ENCODE measurements at places on chromosomes 13 and 19.

DNA sequence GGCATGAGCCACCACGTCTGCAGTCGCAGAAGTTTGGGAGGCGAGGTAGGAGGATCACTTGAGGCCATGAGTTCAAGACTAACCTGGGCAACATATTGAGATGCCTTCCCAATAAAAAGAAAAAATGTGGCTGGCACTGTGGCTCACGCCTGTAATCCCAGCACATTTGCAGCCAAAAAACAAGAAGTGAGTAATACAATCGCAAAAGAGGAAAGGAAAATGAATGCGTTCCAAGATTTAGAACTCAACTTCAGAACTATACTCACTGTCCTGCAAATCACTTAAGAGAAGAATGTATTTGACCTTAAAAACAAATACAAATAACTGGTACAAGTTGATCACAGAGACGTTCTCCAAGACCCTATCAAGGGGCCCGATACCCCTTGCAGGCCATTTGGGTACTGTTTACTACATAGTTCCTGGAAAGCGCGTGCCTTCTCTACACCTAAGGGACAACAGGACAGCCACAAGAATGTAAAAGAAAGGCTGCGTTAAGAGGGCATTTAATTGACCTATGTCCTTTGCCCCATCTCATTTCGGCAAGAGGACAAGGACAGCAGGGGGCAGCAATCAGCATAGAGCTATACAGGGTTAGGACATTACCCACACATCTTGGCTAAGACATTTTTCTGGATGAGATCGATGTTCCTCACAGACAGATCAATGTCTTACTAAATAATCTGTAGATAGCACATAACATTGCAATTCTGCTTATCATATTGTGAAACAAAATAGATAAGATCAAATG, 41.3 kb downstream of the FLT3 start:
- no peak for DNase-seq

DNA sequence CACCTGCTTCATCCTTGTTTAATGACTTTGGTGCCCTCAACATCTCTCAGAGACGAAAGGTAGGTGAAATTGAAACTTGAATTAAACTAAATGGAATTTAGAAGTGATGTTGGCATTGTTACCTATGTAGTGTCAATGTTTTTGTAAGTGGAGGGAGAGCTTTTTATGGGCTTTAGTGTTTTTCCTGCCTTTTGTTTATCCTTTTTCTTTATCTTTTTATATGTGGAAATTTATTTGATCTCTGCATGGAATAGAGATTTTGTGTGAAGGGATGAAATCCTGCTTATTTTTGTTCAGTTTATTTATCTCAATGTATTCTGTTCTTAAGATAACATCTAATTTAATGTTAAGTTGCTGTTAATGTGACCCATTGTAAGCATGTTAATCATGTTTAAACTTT, 39.5 kb downstream of the PAN3 start:
- no peak for DNase-seq

DNA sequence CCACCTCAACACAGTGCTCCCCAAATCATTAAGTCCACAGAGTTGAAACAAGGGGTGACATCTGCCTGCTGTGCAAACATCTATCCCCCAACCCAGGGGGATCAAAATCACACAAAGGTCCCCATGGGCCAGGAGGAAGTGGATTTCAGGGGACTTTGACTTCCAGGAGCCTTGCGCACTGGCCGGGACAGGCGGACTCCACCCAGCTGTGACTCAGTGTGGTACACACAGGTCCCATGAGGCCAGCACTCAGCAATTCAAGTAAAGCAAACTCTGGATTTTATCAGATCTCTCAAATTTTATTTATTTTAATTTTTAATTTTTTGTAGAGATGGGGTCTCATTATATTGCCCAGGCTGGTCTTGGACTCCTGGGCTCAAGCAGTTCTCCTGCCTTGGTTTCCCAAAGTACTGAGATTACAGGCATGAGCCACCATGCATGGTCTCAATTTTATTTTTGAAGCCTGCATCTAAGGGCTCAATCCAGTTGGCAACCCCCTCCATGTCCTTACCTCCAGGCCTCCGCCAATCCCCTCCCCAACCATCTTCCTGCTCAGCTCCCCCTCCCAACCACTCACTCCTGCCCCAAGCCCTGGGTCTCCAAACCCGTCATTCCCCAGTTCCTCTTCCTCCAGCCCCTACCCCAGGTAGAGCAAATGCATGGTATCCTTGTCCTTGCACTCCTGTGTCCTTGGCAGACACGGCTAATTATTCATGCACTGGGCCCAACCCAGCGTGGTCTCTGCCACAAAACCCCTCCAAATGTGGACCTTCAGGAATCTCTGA, 18.2 kb downstream of the ARHGAP33 start:
- no peak for DNase-seq

DNA sequence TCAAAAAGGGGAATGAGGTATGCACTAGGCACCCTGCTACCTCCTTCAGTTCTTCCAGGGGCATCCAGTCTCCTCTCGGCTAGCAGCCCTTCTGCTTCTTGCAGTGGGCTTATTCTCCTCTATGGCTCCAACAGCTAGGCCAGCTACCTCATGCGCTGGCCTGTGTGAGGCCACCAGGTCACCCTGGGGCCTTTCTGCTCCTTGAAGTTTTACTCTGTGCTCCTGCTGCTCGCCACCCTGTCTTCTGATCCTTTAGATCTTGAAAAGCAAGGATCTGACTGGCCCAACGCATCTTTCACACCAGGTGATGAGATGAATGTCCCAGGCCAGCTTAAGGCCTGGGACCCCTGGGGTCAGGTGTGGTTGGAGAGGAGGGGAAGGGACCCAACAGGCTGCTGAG, 66.2 kb downstream of the RUBCNL start:
- no peak for DNase-seq

GRCh38 chr13:105291987-105292386, 1243.5 kb downstream of the EFNB2 start:
- DNase-seq = no peak

DNA sequence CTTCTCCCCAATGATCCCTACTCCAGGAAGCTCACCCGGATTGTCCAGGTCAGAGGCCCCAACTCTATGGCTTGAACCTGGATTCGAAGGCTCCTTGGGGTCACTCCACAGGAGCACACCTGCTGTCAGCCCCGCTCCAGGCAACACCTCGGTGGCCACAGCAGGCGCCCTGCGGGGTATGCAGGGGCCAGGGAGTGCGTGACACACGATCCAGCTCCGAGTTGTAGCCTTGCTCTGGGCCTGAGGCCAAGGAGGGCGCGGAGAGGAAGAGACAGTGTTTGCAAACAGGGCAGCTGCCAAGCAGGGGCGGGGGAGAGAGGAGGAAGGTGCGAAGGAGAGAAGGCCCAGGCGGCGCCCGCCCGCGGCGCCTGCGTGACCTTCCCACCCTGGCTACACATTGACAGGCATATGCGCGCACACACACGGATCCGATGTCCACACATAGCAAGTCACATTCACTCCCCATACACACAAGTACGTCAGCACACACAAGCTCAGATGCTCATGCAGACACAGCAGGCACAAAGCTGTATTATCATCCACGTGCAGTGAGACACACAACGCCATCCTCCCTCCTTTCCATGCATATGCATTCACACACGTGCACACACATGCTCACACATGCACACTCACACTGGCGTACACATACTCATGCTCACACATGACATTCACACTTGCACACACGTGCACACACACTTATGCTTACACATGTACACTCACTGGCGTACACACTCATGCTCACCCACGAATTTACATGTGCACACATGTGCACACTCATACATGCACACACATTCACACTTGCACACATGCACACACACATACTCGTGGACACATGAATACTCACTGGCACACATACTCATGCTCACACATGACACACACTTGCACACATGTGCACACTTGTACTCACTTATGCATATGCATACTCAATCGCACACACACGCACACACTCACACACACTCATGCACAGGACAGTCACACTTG, 10.4 kb downstream of the SBK2 start:
- DNase-seq = no peak

DNA sequence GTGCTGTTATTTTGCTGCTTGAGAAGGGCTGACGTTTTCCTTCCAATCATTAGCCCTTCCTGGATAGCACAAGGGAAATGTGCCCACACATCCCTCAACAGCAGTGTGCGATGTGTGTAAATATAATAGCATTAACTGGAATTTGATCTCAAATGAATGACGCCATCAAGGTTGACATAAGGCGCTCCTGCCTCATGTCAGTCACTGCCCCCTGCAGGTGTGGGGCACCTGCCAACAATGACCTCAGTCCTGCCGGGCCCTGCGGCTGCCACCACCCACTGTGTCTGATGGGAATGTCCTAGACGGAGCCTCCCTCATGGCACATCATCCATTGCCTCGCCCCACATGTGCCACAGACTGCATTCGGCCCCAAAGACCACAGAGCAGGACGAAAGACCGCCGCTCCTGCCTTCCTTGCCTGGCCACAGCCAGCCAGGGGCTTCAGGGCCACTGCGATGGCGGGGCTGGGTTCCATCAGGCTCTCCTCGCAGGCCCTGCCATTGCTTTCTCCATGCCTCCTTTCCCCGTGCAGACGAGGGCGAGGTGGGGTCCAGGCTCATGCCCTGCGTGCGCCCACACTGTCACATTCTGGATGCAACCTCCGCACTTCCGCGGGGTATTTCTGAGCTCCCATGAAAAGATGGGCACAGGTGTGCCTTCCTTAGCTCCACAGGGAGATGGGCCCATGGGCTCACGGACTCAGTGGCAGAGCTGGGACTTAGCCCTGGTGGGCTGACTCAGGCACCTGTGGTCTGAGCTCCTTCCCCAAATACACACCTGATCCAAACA, 146.7 kb downstream of the SOX1 start:
- DNase-seq = no peak

- no peak for DNase-seq
These were observed 29.0 kb downstream of the ZNF20 start for GRCh38 chr19:12111176-12111575.

DNA sequence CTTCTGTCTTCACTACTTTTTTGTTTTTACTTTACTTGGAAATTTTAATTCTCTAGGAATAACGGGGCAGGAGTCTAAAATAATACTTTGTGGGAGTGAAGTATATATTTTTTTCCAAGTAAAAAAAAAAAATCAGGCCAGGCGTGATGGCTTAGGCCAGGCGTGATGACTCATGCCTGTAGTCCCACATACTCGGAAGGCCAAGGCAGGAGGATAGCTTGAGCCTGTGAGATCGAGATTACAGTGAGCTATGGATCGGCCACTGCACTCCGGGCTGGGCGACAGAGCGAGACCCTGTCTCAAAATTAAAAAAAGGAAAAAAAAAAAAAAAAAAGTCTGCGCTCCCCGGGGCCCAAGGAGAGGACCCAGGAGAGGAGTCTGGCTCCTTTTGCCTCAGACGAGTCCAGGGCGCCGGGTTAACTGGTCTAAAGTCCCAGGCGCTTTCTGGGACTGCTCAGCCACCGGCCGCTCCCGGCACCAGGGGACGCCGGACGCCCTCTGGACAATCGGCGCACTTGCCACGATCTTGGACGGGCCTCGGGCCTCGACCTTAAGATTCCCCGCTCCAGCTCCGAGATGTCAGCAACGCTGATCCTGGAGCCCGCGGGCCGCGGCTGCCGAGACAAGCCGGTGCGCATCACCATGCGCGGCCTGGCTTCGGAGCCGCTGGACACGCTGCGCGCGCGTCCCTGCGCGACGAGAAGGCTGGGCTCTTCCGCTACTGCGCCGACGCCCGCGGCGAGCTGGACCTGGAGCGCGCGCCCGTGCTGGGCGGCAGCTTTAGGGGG, 2.7 kb upstream of the ZFP82 start:
- no peak for DNase-seq

GRCh38 chr13:99191900-99192399, 8.7 kb upstream of the UBAC2 start:
- no peak for DNase-seq

DNA sequence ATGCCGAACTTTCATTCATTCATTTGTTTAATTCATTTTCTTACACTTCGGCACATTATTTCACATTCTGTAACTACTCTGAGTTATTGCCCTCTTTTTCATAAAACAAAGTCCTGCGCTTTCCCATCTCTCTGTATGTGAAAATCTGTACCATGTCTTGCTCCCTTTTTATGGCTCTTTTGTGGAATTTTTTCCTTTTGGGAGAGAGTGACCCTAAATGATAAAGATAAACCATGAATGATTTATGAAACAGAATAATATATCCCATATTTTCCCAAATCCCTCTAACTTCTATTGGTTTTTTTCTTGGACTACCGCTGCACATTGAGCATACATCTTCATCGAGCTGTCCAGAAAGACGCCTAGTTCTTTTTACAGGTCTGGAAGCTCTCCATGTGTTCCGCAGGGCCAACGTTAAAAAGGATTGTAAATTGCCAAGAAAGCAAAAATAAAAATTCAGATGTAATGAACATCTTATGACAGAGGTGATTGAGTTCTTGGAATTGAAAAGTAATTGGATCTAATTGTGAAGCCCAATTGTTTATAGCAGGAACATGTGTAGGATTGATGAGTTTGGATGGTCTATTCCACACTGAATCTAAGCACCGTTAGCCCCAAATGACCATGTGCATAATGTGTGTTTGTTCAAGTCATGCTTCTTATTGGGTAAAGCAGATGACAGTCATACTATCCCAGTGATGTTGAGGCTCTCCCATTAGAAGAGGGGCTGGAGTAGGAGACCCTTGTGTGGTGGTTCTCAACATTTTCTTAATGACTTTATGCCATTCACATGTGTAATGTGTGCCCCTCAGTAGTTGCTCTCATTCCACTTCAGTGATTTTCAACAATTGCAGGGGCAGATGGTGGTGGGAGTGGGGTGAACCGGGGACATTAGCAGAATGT, 378.9 kb downstream of the DLEU7 start:
- no peak for DNase-seq

GRCh38 chr19:57075125-57075524, 44.7 kb upstream of the USP29 start:
- DNase-seq = no peak

- no peak for DNase-seq
These were observed 8.3 kb upstream of the ZNF254 start for GRCh38 chr19:24078680-24079079.

GRCh38 chr19:4803736-4804695, 12.5 kb downstream of the FEM1A start:
- DNase-seq = no peak

DNA sequence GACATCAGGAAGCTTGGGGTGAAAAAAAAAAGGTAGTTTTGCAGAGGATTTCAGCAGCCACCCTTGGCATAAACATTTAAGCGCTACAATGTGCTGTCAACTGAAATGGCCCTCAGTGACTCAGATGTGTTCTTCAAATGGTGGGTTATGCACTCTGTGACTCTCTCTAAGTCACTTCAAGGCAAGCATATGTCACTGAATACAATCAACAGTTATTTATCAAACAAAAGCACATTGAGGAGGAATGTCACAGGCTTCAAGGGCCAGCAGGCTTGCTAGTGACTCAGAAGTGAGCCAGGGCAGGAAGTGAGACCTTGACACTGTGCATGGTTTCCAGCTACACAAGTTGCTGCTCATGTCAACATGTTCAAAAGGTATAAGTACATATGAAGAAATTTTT, 523.7 kb upstream of the HTR2A start:
- DNase-seq = no peak

GRCh38 chr13:114031631-114032030, 57.8 kb upstream of the C13orf46 start:
- no peak for DNase-seq

- no peak for DNase-seq
These were observed 4.3 kb upstream of the C19orf25 start for GRCh38 chr19:1483131-1483978.

- peak; percentile 66 for DNase-seq
These were observed at the start of gene ALG5 for GRCh38 chr13:36999054-36999714. Gene ALG5, minus strand, starts transcription at chr13:36999340. Its CDS starts 40 bp downstream, at chr13:36999300.

GRCh38 chr19:4058693-4059452, 7.8 kb downstream of the ZBTB7A start:
- no peak for DNase-seq

All from omental fat pad (tissue), 4 donors.